Bronchus fibroblast of lung (primary cell): ENCODE measurements at places on chromosomes 2 and 18. TPM values are rescaled to one million over a fixed set of nuclear protein-coding genes. Genes with fewer than 3 reads are reported as not detected.

Gene GULP1
- total RNA-seq = 21.4 and 27.9 TPM in 2 replicates

Gene FOXI3
- total RNA-seq = not detected in 2 replicates

Gene ZNF385B
- not detected in 2 replicates for total RNA-seq

Gene CD8A
- total RNA-seq = not detected in 2 replicates

Gene MYO7B
- under 0.01 TPM in 1 of 2 replicates, not detected in the other for total RNA-seq
